ENCODE measurements at places on chromosomes 7 and 10.

DNA sequence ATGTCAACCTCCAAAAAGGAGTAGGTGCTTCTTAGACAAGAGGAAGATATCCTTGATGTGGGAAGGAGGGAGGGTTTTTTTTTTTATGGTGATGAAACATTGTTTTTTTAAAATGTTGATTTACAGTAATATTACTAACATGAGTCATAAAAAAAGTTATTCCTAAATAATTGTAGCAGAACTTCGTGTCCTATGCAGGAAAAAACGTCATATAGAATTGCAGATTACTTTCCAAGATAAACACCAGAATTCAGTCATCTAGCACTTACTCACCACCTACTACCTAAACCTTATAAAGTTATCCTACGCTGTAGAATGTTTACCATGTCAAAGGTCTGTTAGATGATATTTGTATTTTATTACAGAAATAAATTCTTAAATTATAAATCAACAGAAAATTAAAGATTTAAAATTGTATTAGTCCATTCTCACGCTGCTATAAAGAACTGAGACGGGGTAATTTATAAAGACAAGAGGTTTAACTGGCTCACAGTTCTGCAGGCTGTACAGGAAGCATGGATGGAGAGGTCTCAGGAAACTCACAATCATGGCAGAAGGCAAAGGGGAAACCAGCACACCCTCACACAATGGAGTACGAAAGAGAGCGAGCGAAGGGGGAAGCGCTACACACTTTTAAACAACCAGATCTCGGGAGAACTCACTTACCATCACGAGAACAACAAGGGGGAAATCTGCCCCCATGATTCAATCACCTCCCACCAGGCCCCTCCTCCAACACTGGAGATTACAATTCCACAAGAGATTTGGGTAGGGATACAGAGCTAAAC is 105.2 kb upstream of the NEBL start:
- no peak for DNase-seq

DNA sequence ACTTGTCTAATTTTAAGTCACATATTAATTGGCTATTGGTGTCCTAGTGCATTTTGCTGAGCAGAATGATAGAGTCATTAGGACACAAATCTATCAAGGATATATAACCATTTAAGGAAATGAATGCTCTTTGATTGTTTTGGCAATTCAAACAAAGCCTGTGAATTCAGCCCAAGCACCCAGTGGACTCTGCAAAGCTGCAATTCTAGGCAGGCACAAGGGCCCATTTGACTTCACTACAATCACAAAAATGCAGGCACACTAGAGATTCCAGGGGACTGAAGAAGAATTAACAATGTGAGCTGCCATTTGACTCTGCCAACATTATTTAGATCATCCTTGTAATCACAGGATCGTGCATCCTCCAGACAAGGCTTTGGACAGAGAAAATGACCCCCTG is 544.2 kb upstream of the PHF14 start:
- no peak for DNase-seq

GRCh38 chr7:102934701-102935100 is 21.9 kb downstream of the LRRC17 start:
- no peak for DNase-seq

DNA sequence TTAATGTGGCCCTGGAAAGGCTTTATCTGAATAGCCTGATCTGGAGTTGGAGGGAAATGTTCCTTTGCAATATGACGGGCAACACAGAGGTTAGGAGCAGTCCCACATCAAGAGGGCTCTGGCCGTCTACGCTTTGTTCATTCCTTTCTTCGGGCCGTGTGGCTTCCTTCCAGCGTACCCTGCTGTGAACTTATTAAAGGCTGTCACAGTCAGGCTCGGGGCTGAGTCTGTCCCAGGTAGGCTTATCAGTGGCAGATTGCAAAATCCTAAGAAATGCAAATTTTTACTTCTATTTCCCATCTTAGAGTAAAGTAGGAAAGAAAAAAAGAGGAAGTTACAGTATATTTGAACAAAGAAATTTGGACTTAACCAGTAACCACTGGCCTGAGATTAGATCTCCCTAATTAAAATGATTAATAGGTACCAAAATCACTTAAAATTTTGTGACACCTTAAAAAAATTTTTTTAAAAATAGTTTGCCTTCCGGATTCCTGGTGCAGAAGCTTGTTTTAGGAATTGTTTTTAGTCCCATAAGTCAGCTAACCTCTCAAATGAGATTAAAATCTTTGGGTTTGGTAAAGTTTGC is 453.1 kb upstream of the MKI67 start:
- no peak for DNase-seq

DNA sequence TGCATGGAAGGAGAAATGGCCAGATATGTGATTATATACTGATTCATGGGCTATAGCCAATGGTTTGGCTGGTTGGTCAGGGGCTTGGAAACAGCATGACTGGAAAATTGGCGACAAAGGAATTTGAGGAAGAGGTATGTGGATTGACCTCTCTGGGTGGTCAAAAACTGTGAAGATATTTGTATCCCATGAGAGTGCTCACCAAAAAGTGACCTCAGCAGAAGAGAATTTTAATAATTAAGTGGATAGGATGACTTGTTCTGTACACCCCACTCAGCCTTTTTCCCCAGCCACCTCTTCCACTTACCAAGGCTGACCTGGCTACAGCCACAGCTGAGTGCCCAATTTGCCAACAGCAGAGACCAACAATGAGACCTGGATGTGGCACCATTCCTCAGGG is 146.7 kb downstream of the GPR37 start:
- DNase-seq: no peak

DNA sequence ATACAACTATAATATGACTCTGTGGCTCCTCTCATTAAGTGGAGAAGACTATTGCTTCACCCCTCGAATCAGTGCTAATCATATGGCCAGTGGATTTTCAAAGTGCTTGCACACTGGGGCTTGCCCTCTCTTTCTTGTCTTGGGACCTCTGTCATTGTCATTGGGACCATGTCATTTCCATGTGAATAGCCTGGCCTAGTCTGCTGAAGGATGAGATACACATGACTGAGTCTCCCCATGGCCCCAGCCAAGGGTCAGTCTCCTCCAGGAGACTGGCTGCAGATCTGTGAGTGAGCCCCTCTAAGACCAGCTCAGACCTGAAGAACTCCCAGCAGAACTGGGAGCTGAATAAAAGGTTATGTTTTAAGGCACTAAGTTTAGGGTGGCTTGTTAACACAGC is 39.5 kb downstream of the PKD1L1 start:
- DNase-seq: no peak

DNA sequence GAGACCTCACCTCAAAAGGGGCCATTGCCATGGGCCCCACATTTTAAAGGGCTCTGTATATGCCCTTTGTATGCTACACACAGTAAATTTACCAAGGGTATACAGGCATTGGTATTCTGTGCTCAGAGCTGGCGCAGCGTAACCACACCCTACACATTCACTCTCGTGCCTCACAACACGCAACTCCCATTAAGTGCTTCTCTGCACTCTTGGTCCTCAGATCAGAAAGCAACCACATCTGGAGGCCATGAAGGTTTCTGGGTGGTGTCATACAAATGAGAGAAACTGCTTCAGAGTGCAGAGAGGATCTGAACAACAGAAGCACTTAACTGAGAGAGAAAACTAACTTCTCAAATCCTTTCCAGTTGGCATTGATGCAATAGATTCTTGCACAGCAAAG is 9.4 kb upstream of the CACUL1 start:
- DNase-seq: no peak

GRCh38 chr10:17609523-17610079 is 7.6 kb downstream of the HACD1 start:
- no peak for DNase-seq

DNA sequence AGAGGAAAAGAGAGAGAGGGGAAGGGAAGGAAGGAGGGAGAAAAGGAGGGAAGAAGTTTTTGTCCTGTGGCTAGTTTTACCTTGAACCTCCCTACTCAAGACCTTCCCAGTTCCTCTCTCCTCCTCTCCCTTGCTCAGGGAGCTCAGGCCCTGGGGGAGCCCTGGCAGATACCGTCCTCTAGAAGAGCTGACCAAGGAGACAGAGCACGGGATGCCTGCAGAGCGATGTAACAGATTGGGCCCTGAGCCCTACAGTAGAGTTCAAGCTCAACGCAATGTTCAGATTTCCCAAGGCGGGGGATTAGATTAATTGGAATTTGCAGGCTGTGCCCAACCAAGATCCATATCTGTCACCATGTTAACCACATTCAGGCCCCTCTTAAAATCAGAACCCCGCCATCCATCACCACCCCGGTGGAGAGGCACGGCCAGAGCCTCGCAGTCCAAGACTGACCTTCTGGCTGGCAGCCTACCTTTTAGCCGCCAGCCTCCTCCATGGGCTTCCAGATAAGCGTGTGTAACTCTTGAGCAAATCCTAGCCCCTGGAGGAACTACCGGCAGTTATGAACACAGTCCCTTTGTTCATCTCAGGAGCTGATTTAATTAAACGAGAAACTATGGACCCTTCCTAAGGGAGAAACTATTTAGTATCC is 70.6 kb downstream of the KCNMA1 start:
- no peak for DNase-seq

DNA sequence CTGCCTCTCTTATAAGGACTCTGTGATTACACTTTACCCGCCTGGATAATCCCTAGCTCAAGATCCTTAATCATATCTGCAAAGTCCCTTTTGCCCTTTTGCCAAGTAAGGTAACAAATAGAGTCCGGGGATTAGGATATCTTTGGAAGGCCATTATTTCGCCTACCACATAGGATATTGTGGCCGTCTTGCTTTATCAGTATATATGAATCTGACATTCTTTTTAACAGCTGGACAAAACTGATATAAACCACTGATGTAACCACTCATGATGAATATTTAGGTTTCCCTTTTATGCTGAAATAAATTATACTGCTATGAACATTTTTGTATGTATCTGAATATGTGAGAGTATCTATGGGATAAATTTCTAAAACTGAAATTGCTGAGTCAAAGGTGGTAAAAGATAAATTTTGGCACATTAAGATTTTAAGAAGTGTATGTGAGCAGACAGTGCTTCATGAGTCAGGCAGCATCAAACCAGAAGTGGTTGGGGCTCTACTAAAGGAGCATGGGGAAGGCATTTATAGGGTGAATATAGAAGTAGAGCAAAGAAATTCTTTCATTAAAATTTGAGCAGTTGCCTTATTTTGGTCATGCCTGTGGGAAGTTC is 44.7 kb downstream of the AVL9 start:
- no peak for DNase-seq

DNA sequence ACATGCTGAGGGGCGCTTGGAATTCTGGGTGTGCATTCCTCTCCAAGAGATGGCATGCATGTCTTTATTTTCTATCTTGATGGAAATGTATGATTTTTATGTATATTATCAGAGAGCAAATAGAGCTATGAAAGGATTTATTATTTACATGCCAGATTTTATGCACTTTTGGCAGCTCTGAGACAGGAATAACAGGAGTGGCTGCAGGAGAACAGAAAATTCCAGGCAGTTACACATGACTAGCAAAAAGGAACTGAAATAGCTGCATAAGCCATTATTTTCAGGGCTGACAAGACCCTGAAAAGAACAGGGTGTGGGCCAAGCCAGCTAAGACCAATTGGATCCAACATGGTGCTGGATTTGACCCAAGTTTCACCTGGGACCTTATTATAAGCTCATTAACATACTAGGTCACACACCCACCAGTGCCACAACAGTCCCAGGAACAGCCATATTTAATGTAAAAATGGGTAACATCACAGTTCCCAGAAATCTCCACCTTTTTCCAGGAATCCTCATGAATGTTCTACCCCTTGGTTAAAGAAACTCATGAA is 43.2 kb upstream of the ACSL5 start:
- DNase-seq: no peak

GRCh38 chr7:5348134-5349004 is 65.6 kb downstream of the SLC29A4 start:
- no peak for DNase-seq

DNA sequence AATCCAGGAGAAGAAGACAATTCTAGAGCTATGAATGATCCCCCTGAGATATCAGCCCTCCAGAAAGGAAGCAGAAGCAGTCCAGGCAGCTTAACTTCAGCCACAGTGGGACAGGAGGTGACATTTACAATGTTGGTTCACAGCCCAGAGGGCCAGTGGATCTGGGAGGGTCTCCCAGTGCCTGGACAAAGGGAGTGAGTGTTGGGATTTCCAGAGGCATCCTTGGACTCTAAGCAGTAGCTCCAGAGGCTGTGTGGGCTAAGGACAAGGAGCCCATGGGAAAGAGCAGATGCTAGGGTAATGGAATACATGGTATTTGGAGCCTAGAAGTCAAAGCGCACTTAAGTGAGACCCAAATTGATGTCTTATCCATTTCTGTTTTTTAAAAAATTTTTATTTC is 97.4 kb upstream of the NUPR2 start:
- DNase-seq: no peak

DNA sequence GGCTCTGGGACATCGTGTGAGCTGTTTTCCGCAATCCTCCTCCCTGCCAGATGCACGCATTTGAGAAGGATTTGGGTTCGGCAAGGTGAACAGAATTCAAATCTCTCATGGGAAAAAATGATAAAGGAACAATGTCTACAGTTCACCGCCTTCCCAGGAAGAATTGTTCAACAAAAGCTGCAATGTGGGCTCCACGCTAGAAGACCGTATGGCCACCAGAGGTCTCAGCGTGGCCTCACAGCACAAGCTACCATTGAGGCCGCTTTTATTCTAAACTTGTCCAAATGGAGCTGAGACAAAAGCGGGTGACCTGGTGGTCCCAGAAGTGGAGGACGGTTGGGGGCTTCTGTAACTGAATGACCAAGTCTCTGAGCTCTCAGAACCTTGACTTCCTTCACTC is 733.1 kb downstream of the PARD3 start:
- no peak for DNase-seq

DNA sequence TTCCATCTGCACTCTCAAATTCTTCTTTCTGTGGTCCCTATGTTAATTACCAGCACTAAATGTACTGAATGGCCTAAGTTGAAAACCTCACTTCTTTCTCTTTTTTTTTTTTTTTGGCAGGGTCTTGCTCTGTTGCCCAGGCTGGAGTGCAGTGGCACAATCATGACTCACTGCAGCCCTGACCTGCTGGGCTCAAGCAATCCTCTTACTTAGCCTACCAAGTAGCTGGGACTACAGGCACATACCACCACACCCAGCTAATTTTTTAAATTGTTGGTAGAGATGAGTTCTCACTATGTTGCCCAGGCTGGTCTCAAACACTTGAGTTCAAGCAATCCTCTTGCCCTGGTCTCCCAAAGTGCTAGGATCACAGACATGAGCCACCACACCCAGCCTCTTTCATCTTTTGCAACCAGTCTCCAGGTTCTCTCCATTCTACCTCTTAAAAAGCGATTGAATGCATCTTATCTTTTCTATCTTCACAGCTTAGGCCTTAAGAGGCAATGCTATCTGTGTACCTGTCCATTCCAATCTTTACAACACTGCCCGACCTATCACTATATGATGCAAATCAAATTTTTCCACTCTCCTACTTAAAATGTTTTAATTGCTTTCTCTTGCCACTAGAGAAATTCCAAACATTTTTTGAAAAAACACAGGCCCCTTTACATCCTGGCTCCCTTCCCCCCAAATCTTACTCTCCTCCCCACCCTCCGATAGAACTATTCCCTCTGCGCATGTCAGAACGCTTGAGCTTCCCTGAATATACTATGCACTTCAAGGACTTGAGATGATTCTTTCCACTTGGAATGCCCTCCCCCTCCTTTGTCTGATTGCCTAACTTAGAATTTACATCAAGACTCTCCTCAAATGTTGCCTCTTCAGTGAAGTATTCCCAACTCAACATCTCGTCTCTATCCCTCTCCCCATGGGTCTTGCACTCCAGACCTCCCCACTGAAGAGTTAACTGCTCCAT is 6.0 kb downstream of the ICA1 start:
- DNase-seq: no peak

Data from cortex of kidney (tissue), 1 donor.